ENCODE measurements at places on chromosomes 16 and 17. TPM values are rescaled to one million over a fixed set of nuclear protein-coding genes. Genes with fewer than 3 reads are reported as not detected.

PMFBP1 gene
- 5.0 TPM for total RNA-seq

DNA sequence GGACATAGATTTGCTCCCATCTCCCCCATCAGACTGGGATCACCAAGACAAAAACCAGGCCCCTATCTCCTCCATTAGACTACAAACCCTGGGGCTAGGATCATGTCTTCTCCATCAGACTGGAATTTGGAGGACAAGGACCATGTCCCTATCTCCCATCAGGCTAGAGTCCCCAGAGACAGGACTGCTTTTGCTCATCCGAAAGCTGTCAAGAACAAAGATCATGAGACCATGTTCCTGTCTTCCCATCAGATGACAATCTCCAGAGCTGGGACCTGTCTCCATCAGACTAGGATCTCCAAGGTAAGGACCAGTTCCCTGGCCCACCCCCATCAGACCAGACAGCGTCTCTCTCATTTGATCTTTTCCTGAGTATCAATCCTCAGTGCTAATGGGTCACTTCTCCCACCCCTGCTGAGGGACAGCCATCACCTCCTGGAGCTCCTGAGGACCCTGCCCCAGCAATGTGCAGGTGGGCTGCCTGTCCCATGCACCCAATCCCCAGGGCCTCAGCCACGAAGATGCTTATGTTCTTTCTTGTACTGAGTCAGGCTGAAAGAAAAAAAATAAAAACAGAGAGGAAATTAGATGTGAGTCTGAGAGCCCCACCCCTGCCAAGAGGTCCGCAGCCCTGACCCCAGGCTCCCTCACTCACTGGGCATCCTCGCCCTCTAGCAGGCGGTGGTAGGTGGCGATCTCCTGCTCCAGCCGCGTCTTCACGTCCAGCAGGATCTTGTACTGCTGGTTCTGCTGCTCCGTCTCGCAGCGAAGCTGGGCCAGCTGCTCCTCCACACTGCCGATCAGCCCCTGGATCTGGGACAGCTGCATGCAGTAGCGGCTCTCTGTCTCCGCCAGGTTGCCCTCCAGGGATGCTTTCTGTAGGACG, 90.3 kb downstream of the GOSR1 start:
- H3K4me1 ChIP-seq, result no peaks in the 10 kb centered on the region
- DNase-seq, result no peak
- no peak overlapping the region for H3K4me3 ChIP-seq
- H3K36me3 ChIP-seq, result no peaks in the 10 kb centered on the region
- peaks cover 8% of the 10 kb centered on the region for H3K27me3 ChIP-seq

DNA sequence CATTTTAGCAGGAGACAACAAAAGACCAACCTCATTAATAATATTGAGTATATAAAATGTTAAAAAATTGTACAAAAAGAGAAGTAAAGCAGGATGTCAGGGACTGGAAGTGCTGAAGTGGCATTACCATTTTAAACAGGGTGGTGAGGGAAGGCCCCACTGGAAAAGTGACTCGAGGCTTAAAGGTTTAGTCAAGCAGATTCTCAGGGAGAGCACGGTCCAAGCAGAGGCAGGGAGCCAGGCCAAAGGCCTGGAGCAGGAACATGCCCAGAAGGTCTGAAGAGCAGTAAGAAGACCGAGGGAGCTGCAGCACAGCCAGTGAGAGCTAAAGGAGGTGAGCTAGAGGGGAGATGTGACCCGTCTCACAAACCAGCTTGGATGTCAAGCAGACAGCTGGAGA, 7.6 kb downstream of the XPO6 start:
- no peaks in the 10 kb centered on the region for H3K27me3 ChIP-seq
- H3K4me3 ChIP-seq, result no peak overlapping the region
- peaks cover 49% of the 10 kb centered on the region for H3K36me3 ChIP-seq
- DNase-seq, result no peak
- no peak overlapping the region for H3K27ac ChIP-seq
- peaks cover 42% of the 10 kb centered on the region for H3K4me1 ChIP-seq

CCDC40 gene
- 1.4 TPM for total RNA-seq

KRT12 gene
- not detected for total RNA-seq

GRCh38 chr17:29914819-29915537, 15.1 kb downstream of the SSH2 start:
- H3K4me3 ChIP-seq, result no peak overlapping the region
- no peaks in the 10 kb centered on the region for H3K27me3 ChIP-seq
- H3K36me3 ChIP-seq, result peaks cover 16% of the 10 kb centered on the region
- DNase-seq, result no peak
- H3K4me1 ChIP-seq, result peaks cover 7% of the 10 kb centered on the region
- H3K27ac ChIP-seq, result no peak overlapping the region

- no peak for DNase-seq
- H3K27me3 ChIP-seq, result no peaks in the 10 kb centered on the region
- no peaks in the 10 kb centered on the region for H3K36me3 ChIP-seq
- no peaks in the 10 kb centered on the region for H3K4me1 ChIP-seq
- no peak overlapping the region for H3K27ac ChIP-seq
These were observed 53.8 kb downstream of the TEKT5 start for GRCh38 chr16:10640934-10641333.

- no peak for DNase-seq
- H3K27me3 ChIP-seq, result peaks cover 3% of the 10 kb centered on the region
- no peaks in the 10 kb centered on the region for H3K36me3 ChIP-seq
- H3K4me3 ChIP-seq, result no peak overlapping the region
These were observed 1.7 kb downstream of the SLC5A2 start for GRCh38 chr16:31484491-31485171.

GRCh38 chr17:77756846-77757560, 201.5 kb upstream of the TNRC6C start:
- DNase-seq, result no peak
- H3K27ac ChIP-seq, result no peak overlapping the region
- H3K4me3 ChIP-seq, result no peak overlapping the region
- no peaks in the 10 kb centered on the region for H3K4me1 ChIP-seq

DNA sequence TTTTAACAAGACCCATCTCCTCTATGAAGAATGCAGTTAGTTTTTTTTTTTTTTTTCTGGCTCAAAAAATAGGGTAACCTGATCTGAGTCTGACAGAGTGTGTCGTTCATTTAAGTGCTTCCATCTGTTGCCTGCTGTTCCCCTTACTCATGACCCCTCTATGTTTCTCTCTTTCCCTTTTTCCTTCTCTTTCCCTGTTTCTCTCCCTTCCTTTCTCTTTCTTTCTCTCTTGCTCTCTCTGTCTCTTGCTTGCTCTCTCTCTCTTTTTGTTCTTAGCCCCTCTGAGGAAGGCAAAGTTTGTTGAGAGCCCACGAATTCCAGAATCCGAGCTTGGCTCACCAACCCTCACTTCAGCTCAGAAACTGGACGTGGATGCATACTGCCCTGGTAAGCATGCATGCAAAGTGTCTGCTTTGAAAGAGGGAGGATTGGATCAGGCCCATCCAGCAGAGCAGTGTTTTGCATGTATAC, 185.0 kb downstream of the TANC2 start:
- H3K27ac ChIP-seq, result no peak overlapping the region
- H3K36me3 ChIP-seq, result no peaks in the 10 kb centered on the region
- no peaks in the 10 kb centered on the region for H3K27me3 ChIP-seq
- no peaks in the 10 kb centered on the region for H3K4me1 ChIP-seq
- H3K4me3 ChIP-seq, result no peak overlapping the region
- no peak for DNase-seq

MAPT gene
- 0.74 TPM for total RNA-seq

GRCh38 chr16:89861648-89862047, 11.7 kb upstream of the TCF25 start:
- H3K36me3 ChIP-seq, result peaks cover 4% of the 10 kb centered on the region
- peaks cover 29% of the 10 kb centered on the region for H3K4me1 ChIP-seq
- H3K4me3 ChIP-seq, result no peak overlapping the region
- no peak for DNase-seq
- no peak overlapping the region for H3K27ac ChIP-seq
- no peaks in the 10 kb centered on the region for H3K27me3 ChIP-seq

- no peaks in the 10 kb centered on the region for H3K36me3 ChIP-seq
- H3K4me3 ChIP-seq, result no peak overlapping the region
- H3K27me3 ChIP-seq, result peaks cover 13% of the 10 kb centered on the region
- DNase-seq, result no peak
- no peak overlapping the region for H3K27ac ChIP-seq
These were observed 20.6 kb upstream of the PRKAR1A start for GRCh38 chr17:68491381-68492231.

UTS2R gene
- not detected for total RNA-seq

DNA sequence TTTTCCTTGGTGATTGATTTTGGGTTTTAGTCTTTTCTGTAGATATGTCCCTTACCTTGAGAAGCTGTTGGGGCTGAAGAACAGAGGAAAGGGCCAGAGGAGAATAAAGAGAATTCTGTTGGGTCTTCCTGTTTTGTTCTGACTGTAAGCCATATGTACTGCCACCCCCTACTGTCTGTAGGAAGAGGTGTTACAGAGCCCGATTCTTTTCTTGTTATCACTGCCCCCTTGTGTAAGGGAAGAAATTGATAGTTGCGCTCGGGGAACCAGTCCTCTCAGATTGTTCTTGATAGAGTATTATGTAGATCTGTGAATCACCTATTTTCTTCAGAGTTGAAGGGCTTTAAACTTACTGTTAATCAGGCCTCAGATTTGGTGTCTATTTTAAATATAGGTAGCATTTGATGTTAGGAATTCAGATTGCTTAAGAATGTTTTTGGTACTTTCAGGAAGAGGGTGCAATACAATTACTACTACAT, 2.4 kb downstream of the TANC2 start:
- no peaks in the 10 kb centered on the region for H3K36me3 ChIP-seq
- H3K4me3 ChIP-seq, result peak overlapping the region; percentile 46
- peaks cover 29% of the 10 kb centered on the region for H3K27me3 ChIP-seq
- peaks cover 27% of the 10 kb centered on the region for H3K4me1 ChIP-seq

P2RX1 gene
- 1.00 TPM for total RNA-seq

- H3K27ac ChIP-seq, result no peak overlapping the region
- DNase-seq, result no peak
- H3K36me3 ChIP-seq, result peaks cover 2% of the 10 kb centered on the region
- no peak overlapping the region for H3K4me3 ChIP-seq
- peaks cover 3% of the 10 kb centered on the region for H3K27me3 ChIP-seq
These were observed 4.1 kb upstream of the UBTF start for GRCh38 chr17:44223541-44224071.

CLEC19A gene
- not detected for total RNA-seq

- no peak overlapping the region for H3K27ac ChIP-seq
- no peak for DNase-seq
- H3K4me3 ChIP-seq, result no peak overlapping the region
- no peaks in the 10 kb centered on the region for H3K36me3 ChIP-seq
- H3K27me3 ChIP-seq, result no peaks in the 10 kb centered on the region
- no peaks in the 10 kb centered on the region for H3K4me1 ChIP-seq
These were observed 666.7 kb upstream of the GOT2 start for GRCh38 chr16:59400830-59401229.

DNA sequence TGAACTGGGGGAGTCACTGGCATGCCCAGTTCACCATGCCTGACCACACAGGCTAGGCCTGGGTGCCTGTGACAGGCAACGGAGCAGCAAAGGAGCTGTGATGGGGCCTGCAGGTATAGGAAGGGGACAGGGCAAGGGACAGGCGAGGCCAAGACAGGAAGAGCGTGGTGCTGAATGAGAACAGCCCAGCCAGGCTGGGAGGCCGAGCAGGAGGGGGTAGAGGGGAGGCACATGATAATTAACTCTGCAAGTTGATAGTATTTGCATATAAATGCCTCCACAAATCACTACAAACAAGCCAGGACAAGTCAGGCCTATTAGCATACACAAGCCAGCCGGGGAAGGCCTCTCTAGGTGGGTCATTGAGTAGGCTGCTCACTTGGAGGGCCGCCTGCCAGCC, 7.8 kb downstream of the ZFHX3 start:
- peaks cover 1% of the 10 kb centered on the region for H3K36me3 ChIP-seq
- no peak overlapping the region for H3K4me3 ChIP-seq
- no peak overlapping the region for H3K27ac ChIP-seq
- H3K27me3 ChIP-seq, result peaks cover 61% of the 10 kb centered on the region
- peaks cover 18% of the 10 kb centered on the region for H3K4me1 ChIP-seq

GRCh38 chr16:56748191-56748590, 18.3 kb downstream of the NUP93 start:
- peaks cover 28% of the 10 kb centered on the region for H3K36me3 ChIP-seq
- no peak overlapping the region for H3K27ac ChIP-seq
- DNase-seq, result no peak
- no peak overlapping the region for H3K4me3 ChIP-seq

- DNase-seq, result no peak
- no peak overlapping the region for H3K4me3 ChIP-seq
- peaks cover 2% of the 10 kb centered on the region for H3K36me3 ChIP-seq
- H3K4me1 ChIP-seq, result peaks cover 2% of the 10 kb centered on the region
These were observed 47.3 kb upstream of the CMIP start for GRCh38 chr16:81397058-81397878.

BAIAP3 gene
- total RNA-seq, result 31.2 TPM

DNA sequence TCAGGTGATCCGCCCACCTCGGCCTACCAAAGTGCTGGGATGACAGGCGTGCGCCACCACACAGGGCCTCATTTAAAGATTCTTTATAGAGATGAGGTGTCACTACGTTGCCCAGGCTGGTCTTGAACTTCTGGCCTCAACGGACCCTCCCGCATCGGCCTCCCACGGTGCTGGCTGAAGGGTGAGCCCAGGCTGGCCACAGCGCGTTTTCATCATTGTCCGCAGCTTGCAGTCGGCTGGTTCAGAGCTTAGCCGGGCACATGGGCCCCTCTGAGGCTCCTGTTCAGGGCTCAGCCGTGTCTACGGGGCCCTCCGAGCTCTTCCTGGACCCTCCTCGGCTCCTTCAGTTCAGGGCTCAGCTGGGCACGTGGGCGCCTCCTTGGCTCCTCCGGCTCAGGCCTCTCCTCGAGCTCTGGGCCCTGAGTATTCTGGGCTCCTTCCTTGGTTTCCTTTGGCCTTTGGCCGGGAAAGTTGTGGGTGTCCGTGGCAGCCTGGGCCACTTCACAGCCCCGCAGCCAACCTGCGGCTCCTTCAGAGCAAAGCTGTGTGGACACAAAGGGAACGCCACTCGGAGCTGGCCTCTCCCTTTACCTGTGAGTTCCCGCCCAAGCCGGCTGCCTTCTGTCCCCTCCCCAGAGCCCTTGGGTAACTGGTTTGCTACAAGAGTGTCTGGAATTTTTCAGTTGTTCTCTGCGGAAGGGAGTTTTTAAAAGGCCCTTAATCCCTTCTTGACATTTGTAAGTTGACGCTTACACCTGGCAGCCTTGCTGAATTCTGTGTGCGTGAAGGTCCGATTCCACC, 1.2 kb upstream of the MSLN start:
- no peak overlapping the region for H3K4me3 ChIP-seq
- no peak overlapping the region for H3K27ac ChIP-seq
- peaks cover 7% of the 10 kb centered on the region for H3K4me1 ChIP-seq
- no peaks in the 10 kb centered on the region for H3K36me3 ChIP-seq
- peaks cover 7% of the 10 kb centered on the region for H3K27me3 ChIP-seq

IL17C gene
- not detected for total RNA-seq

RAB40B gene
- 3.5 TPM for total RNA-seq
